ENCODE measurements at places on chromosomes 11 and 22.

GRCh38 chr11:67015048-67015447, 7.9 kb upstream of the SYT12 start:
- no peak for DNase-seq

DNA sequence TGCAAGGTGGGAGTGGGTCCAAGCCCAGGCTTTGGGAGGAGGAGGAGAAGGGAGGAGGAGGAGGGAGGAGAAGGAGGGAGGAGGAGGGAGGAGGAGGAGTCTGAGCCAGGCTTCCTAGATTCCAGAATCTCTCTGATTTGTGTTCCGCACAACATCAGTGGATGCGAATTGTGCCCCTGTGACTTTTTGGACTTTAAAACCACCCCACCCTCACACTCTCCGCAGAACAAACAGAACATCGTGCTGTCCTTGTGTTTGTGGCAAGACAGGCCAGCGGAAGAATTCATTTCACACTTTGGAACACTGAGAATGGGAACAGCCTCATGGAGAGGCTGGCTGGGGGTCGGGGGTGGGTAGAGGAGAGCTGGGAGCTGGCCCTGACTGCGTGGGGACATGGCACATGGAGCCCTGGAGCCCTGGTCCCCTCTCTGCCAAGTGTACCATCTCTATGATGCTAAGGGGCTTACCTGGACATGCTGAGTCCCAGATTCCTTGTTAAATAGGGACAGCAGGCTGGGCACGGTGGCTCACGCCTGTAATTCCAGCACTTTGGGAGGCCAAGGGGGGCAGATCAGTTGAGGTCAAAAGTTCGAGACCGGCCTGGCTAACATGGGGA, 16.4 kb upstream of the SHANK2 start:
- no peak for DNase-seq

GRCh38 chr11:77055101-77055561, 11.6 kb upstream of the CAPN5 start:
- no peak for DNase-seq

- DNase-seq: no peak
These were observed 13.7 kb downstream of the MEI1 start for GRCh38 chr22:41713004-41713403.

DNA sequence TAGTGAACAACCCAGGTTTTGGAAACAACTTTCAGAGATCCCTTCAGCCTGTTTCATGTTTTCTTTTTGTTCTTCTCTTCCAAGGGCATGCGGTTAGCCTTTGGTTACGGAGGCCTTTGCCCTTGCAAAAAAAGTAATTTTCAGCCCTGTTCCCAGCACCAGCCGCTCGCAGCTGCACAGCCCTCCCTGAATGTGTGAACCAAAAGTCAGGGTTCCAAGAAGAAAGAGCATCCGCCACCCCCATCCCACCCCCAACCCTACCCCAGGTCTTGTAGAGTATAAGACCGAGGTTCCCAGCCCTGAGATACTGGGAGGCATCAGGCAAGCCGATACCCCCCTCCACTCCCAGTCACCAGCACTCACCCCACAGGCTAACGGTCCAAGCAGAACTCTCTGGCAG, 56.4 kb downstream of the IGLL1 start:
- DNase-seq: no peak
